ENCODE measurements at places on chromosomes 1 and 21. TPM values are rescaled to one million over a fixed set of nuclear protein-coding genes. Genes with fewer than 3 reads are reported as not detected.

CD84 gene
- polyA plus RNA-seq: not detected

GRCh38 chr1:79554688-79555087 is 548.2 kb upstream of the ADGRL4 start:
- DNase-seq: peak; percentile 29

KCNK1 gene
- 20.8 TPM for polyA plus RNA-seq

DNA sequence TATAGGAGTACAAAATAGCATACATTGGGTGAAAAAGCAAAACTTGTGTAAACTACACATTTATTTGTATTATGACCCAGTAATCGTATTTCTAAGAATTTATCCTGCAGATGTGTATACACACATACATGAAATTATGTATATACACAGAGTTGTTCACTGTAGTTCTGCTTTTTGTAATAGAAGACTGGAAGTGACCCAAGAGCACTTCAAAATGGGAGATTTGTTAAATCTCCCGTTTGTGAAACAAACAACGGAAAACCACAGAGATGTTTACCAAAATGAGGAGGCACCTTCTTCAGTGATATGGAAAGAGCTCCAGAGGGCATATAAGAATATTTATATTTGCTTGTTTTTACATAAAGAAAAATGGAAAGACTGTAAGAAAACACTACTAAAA is 18.0 kb upstream of the MNDA start:
- DNase-seq: no peak

GRCh38 chr1:150842343-150842742 is 34.1 kb downstream of the ARNT start:
- no peak for DNase-seq

GRCh38 chr1:99503276-99503747 is 142.6 kb upstream of the PALMD start:
- peak; percentile 77 for DNase-seq

DNA sequence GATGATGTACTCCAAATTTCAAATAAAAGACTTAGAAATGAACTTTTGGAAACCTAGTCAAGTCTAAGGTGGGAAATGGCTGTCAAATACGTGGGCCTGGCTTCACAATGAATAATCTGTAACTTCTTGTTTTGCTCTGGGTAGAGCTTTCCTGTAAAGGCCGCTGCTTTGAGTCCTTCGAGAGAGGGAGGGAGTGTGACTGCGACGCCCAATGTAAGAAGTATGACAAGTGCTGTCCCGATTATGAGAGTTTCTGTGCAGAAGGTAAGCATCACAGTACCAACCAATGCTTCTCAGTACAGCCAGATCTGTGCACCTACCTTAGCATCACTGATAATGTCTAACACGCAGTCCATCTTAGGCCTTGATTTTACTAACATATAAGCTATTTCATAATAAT is 73.6 kb downstream of the TPR start:
- no peak for DNase-seq

DNA sequence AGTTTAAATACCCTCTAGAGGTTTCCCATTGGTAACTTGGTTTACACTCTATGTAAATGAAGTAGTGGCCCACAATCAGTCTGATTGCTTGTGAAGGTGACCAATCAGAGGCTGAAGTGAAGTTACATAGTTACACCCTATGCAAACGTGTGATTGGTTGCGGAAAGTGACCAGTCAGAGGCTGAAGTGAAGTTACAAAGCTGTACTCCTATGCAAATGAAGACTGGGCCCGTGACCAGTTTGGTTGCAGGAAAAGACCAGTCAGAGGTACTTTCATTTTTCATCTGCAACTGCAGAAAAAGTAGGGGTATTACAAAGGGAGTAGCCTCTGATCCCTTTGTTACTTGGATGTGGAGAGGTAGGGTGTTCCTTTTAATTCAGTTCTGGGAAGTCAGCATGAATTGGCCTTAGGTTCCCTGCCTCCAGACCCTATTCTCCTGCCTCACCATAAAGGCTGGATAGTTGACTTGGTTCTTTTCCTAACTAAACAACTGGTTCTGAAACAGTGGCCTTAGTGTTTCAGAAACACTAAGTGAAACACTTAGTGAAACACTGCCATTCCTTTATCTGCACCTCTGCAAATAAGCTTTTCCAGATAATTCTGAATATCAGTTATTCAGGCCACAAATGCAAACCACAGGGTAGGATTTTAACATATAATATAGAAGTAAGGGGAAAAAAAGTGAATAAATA is 39.3 kb downstream of the MAGI3 start:
- no peak for DNase-seq

DNA sequence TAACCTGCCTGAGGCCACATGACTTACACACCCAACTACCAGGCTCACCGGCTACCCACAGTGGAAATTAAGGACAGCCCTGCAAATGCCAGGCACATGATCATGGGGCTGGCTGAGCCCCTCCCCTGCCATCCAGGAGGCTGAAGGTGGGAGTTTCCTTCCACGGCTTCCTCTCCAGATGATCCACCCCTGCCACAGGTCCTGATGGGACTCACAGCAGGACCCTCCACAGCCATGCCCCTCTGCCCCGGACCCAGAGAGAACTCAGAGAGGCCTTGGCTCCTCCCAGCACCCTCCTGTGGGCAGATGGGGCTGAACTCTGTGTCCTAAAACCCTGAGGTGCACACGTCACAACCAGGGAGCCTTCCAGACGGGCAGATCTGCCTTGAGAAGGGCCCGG is 29.1 kb upstream of the CASZ1 start:
- DNase-seq: peak; percentile 53

CFHR4 gene
- not detected for polyA plus RNA-seq

CYYR1 gene
- polyA plus RNA-seq: 1.0 TPM

GJA9 gene
- 0.08 TPM for polyA plus RNA-seq

DNA sequence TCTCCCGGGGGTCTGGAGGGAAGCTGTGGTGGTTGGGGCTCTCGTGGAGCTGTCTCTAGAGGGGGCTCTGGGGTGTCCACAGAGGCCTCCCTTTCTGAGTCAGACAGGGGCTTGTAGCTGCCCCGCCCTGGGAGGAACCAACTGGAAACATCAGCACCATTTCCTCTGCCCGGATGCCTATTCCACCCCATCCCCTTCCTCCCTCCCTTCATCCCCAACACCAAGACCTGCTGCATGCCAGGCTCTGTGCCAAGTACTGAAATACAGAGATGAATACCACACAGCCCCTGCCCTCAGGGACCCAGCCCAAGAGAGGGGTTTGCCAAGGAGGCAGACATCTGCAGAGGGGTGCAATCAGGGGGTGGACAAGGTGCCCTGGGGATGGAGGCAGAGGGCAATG is 125.6 kb upstream of the ADAR start:
- DNase-seq: no peak

All from mammary epithelial cell (primary cell).